ENCODE measurements at places on chromosomes 3 and 15. TPM values are rescaled to one million over a fixed set of nuclear protein-coding genes. Genes with fewer than 3 reads are reported as not detected.

CCDC33 gene
- total RNA-seq: 0.27 TPM

SPTSSB gene
- 8.3 TPM for total RNA-seq

RPSA gene
- 731 TPM for total RNA-seq

KIF7 gene
- total RNA-seq: 7.3 TPM

PLXND1 gene
- 47.4 TPM for total RNA-seq

STAC gene
- 18.2 TPM for total RNA-seq

NRG4 gene
- 2.2 TPM for total RNA-seq

CLDN11 gene
- 39.6 TPM for total RNA-seq

GRK7 gene
- total RNA-seq: 0.09 TPM

NR2E3 gene
- total RNA-seq: 0.54 TPM

SLC22A13 gene
- 1.4 TPM for total RNA-seq

CPEB1 gene
- 4.4 TPM for total RNA-seq

LZTFL1 gene
- total RNA-seq: 22.0 TPM

FOXB1 gene
- 0.91 TPM for total RNA-seq

CHD2 gene
- 198 TPM for total RNA-seq

CCR5 gene
- not detected for total RNA-seq

MINAR1 gene
- total RNA-seq: 17.7 TPM

FAM3D gene
- total RNA-seq: not detected

RAD51 gene
- total RNA-seq: 2.4 TPM

CLSTN2 gene
- 26.9 TPM for total RNA-seq

Data from cerebellum (tissue), 4 donors.